Left kidney (tissue), 8 donors: ENCODE measurements at places on chromosomes 3 and 15. TPM values are rescaled to one million over a fixed set of nuclear protein-coding genes. Genes with fewer than 3 reads are reported as not detected.

DNA sequence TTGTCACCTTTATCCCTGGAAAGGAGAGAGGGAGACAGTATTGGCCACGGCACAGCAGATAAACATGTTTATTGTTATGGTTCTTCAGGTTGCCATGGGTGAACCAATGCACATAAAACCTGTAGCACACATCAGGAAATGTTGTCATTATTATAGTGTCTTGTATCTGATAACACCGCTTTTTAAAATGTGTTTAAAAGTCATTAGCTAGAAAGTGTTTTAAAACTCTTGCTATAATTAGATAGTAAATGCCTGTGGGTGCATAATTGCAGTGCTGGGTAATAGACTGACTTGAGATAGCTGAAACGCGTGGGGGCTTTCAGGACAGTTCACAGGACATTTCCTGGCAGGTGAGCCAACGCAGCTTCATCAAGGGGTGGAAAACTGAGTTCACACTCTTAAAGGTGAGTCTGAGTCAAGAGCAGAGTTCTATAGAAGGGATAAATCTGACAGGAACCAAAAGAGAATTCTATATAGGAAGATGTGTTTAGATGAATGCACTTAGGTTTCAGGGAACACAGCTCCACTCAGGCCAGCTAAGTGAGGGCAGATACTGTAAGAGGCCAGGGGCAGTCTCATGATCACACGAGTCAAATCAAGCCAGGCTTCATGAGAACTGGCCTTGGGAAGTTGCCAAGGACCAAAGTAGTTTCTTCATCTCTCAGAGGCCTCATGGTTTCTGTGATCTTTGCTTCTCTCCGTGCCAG, 35.6 kb upstream of the PPP4R2 start:
- DNase-seq: no peak

GRCh38 chr15:31513178-31513577, 186.5 kb downstream of the KLF13 start:
- no peak for DNase-seq

- DNase-seq: no peak
Observed at GRCh38 chr15:61812476-61812875, 247.8 kb downstream of the VPS13C start.

- DNase-seq: no peak
Observed at GRCh38 chr3:42847731-42848130, 27.9 kb downstream of the CYP8B1 start.

GRCh38 chr3:78455712-78456433, 1311.9 kb downstream of the ROBO1 start:
- DNase-seq: no peak

- DNase-seq: no peak
Observed at GRCh38 chr15:91723959-91724358, 129.5 kb upstream of the SLCO3A1 start.

DNA sequence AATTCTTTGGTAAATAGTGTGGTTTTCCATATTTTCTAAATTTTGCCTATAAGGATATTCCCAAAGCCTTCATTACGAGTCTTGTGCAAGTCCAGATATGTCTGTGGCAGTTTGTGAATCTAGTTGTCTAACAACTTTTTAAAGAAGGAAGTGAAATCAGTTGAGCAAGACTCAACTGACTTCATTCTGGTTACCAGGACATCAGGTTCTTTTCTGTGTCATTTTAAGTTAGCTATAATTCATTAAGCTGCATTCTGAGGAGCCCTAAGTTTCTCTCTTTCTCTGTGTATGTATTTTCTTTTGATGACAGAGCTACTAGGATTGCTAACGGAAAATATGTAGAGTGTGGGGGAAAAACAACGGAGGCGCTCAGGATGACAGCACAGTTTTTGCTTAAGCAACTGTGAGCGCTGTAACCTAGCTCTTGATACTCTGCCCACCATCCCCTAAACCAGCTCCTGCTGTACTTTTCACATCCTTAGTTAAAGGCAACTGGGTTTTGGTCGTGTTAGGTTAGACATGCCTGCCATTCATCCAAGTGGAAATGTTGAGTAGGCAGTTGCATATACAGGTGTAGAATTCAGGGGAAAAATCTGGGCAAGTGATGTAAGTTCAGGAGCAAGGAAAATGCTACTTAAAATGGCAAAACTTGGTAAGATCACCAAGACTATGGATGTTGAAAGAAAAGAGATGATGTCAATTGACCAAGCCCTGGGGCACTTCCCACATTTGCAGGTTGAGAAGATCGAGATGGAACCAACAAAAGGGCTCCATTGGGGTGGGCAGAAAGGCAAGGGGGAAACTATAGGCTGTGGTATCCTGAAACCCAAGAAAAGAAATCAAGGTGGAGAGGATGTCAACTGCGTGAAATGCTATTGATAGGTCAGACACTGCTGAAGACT, 9.2 kb downstream of the MFSD1 start:
- no peak for DNase-seq

- DNase-seq: no peak
Observed at GRCh38 chr15:85935182-85935581, 140.5 kb upstream of the KLHL25 start.

CDC25A gene
- 14.1 TPM for polyA plus RNA-seq

CRYBG3 gene
- 27.3 TPM for polyA plus RNA-seq

TNFAIP8L3 gene
- polyA plus RNA-seq: 2.2 TPM
